ENCODE measurements at places on chromosomes 1 and 21.
A peak's percentile ranks its signal among the peaks of the same experiment; 100 is the strongest.

GRCh38 chr1:87330057-87330884 lies 1.6 kb downstream of the LMO4 start:
- peak; percentile 46 for DNase-seq

- DNase-seq: no peak
Observed at GRCh38 chr1:220385158-220385557, 112.9 kb upstream of the RAB3GAP2 start.

- DNase-seq: no peak
Observed at GRCh38 chr1:203467550-203467921, 8.1 kb upstream of the PRELP start.

DNA sequence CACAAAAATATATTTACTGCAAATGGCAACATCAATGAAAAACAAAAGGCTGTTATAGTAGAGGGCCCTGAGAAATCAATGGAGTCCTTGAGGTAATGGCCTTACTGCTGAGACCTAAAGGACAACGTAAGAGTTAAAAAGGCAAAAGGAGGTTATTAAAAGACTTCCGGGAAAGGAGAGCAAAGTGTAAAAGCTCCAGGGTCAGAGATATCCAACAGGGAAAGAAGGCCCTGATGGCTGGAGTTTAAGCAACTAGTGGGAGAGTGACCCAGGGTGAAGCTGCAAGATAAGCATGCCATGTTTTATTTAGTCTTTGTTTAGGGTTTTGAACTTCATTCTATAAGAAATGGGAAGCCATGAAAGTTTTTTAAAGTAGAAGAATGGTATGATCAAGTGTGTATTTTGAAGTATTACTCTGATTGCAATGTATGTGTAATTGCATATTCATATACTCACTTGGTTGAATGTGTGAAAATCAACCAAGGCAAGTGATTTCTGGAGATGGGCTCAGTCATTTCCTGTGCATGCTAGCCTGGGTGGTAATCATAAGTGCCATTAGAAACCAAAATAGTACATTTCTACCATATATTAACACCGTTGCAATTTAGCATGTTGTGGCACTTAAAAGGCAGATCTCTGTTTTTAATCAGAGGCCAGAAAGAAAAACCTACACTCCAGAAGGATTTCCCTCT lies 5.3 kb upstream of the DPYD start:
- no peak for DNase-seq

DNA sequence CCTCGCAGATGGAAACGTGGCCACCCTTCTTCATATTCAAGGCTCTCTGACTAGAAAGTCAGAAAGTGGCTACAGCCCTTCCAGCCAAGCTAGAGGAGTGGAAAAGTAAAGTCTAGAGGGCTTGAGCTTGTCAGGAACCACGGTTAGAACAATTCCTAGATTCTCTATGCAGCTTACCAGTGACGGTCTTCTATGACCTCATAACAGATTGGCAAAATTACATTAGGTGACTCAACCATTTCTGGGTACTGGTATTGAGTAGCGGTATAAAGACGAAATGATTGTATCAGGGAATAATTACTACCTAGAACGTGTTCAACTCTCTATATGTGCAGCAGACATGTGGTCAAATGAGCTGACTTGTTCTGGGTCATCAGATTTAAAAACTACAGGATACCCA lies 155.0 kb upstream of the RUNX1 start:
- DNase-seq: no peak

- no peak for DNase-seq
Observed at GRCh38 chr21:16358784-16359183, 629.0 kb downstream of the USP25 start.

- DNase-seq: no peak
Observed at GRCh38 chr1:96967311-96967710, 245.7 kb downstream of the PTBP2 start.

- DNase-seq: no peak
Observed at GRCh38 chr21:38211321-38211720, 45.5 kb upstream of the KCNJ15 start.

- no peak for DNase-seq
Observed at GRCh38 chr1:190084552-190084951, 393.1 kb downstream of the BRINP3 start.

- DNase-seq: no peak
Observed at GRCh38 chr1:220817907-220818306, 31.2 kb downstream of the MTARC1 start.

GRCh38 chr1:39266269-39266668 lies 61.8 kb downstream of the MACF1 start:
- no peak for DNase-seq

- no peak for DNase-seq
Observed at GRCh38 chr1:210797422-210797821, 336.5 kb downstream of the KCNH1 start.

- no peak for DNase-seq
Observed at GRCh38 chr1:37294529-37294928, 179.9 kb upstream of the ZC3H12A start.

DNA sequence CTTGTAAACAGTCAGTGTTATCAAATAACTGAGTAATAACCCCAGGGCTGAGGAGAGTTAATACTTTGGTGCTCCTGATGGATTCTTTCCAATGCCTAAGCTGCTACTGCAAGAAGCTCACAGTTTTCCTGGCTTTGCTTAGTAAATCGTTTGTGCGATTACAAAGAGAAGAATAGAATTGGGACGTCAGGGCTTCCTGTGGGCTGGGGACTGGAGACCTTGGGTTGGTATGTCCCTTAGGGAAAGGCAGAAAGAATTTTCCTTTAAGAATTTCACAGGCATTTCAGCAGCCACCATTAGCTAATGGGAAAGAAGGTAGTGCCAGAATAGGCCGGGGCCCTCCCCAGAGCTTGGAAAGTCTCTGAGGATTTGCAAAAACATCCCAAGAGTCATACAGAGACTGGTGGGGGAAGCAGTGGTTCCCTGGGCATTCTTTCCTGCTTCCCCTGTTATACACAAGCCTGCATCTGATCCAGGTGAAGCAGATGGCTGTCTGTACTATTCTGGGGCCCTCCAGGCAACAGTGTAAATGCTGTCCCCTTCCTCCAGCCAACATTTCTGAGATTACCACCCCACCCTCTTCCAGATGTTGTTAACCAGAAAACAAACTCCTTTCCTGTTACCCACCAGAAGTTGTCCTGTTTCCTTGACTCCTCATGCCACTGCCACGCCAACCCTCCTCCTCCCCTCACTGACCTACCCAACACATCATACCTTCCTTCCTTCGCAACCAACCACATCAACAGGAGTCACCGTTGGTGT lies 40.2 kb downstream of the PLXNA2 start:
- no peak for DNase-seq

- peak; percentile 4 for DNase-seq
Observed at GRCh38 chr1:228005511-228006033, 1.2 kb upstream of the WNT3A start.

- DNase-seq: peak; percentile 59
Observed at GRCh38 chr21:28522014-28522799, 470.5 kb downstream of the LTN1 start.

DNA sequence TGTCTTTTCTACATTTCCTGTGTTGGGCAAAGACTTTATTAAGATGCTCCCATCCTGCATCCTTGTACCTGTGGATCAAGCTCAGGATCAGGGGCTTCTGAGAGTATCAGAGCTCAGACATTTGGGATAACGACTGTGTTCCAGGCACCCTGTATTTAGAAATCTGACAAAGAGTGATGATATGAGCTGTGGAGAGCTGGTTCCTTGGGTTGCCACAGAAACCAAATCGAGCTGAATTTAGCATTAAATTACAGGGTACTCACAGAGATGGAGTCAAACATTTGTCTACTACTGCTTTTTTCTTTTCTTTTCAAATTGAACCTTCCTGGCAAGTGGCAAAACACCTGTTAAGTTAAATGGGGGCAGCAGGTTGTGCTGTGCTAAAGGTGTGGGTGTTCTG lies 110.6 kb downstream of the XCL2 start:
- DNase-seq: no peak

GRCh38 chr1:66576645-66577044 lies 42.7 kb downstream of the SGIP1 start:
- DNase-seq: no peak

- DNase-seq: no peak
Observed at GRCh38 chr1:44472620-44473525, 67.8 kb downstream of the RNF220 start.

GRCh38 chr1:56034847-56035481 lies 544.4 kb downstream of the PLPP3 start:
- no peak for DNase-seq

GRCh38 chr1:76136894-76137293 lies 62.3 kb downstream of the ST6GALNAC3 start:
- no peak for DNase-seq

DNA sequence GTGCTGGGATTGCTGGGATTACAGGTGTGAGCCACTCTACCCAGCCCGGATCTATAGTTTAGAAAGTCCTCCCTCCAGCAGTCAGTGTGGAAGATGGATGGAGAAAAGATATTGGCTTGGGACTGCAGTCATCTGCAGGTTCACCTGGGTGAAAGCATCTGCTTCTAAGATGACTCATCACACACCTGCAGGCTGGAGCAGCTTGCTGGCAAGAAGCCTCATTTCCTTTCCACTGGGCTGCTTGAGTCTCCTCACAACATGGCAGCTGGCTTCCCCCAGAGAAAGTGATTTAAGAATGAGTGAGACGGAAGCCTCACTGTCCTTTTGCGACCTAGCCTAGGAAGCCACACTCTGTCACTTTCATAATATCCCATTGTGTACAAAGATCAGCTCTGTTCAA lies 50.0 kb downstream of the FOXO6 start:
- no peak for DNase-seq

DNA sequence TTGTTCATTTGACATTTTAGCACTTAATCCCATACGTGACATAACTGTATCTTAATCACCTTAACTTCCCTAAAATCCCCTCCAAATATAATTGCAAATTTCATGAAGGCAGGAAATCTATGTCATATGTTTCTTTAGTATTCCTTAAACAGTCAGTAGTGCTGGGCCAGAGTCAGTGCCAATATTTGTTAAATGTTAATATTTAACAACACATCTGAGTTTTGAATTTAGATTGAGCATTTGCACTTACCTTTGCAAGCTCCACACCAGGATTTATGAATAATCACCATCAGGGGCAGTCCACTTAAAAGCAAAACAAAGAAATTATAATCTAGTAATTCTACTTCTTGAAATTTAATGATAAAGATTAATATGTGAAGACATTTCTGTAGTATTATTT lies 5.3 kb downstream of the KTI12 start:
- DNase-seq: no peak

DNA sequence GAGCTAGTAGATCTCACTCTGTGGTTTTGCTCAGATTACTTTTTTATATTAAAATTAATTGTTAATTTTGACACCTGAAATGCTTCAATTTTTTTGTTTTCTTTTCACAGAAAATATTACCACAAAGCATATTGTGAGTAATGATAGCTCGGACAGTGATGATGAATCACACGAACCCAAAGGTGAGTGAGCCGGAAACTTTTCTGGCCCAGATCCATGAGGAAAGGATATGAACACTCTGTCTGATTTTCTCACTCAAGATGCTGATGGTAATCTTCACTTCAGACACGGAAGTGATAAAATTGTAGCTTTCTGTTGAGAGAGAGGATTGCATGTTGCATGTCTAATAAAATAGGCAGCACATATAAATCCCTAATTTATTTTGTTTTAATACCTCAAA lies 121.8 kb downstream of the PLA2G4A start:
- no peak for DNase-seq

- DNase-seq: no peak
Observed at GRCh38 chr1:7587773-7588456, 183.2 kb upstream of the VAMP3 start.

GRCh38 chr1:77473690-77474089 lies 191.9 kb downstream of the AK5 start:
- no peak for DNase-seq

- DNase-seq: peak; percentile 38
Observed at GRCh38 chr1:204258213-204259115, 44.7 kb upstream of the GOLT1A start.

DNA sequence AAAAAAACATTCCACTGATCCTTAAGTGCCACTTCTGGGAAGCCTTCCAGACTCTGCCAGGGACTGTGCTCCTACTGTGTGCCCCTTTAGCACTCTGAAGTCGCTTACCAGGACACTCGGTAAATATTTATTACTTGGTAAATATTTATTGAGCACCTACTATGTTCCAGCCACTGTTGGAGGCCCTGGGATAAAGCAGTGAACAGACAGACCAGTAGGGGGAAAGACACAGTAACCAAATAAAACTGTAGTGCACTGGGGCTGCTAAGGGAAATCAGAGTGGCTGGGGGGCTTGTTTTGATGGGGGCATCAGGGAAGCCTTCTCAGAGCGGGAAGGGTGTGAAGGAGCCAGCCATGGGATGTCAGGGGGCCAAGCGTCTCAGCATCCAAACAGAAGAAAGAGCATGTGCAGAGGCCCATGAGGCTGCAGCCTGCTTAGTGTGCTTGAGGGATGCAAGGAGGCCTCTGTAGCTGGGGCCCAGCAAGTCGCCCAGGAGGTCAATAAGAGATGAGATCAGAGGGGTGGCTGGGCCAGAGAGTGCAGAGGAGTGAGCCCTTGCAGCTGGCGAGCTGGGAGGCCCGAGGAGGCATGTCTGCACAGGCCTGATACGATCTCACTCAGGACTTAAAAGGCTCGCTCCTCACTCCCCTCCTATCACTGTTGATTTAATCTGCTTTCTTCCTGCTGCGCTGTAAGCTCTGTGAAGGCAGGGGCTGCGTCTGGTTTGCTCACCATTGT lies 28.6 kb downstream of the KAZN start:
- DNase-seq: peak; percentile 34

DNA sequence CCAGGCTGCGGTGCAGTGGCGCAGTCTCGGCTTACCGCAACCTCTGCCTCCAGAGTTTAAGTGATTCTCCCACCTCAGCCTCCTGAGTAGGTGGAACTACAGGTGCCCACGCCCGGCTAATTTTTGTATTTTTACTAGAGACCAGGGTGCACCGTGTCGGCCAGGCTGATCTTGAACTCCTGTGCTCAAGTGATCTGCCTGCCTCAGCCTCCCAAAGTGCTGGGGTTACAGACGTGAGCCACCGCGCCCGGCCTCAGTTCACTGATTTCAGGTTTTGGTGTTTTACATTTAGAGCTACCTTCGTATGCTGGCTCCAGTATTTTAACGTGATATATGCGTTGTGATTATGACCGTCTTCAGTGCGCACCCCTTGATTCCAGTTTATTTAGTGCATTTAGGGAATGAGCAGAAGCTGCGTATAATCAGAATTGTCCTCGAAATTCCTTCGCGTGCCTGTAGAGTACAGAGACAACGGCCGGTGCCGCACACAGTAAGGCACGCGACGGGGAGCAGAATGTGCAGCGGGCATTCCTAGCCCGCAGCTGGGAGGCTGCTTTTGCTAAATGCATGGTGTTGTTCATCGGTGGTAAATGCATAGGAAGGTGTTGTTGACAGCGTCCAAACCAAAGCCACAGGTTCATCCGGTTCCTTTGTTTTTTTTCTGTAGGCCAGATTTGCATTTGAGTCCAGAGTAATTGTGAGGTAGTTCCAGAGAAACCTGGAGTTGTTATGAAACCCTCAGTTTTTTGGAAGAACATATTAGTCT lies 48.9 kb upstream of the DIP2A start:
- DNase-seq: no peak

DNA sequence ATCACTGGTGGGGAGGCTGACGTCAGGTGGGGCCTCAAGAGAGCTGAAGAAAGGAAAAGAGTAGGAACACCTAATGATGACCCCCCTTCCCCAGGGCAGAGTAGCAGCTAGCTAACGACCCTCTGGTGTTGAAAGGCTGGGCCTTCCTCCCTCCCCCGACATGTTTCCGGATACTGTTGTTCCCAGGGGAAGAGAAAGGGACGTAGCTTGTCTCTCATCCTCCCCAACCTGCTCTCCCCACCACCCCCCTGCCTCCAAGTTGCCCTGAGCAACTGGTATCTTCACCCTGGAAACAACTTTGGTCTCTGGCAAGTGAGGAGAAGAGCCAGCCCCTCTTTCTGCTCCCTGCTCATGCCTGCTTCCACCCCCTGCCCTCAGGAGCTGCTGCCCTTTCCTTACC lies 2.4 kb downstream of the SEMA6C start:
- no peak for DNase-seq

GRCh38 chr1:148263906-148264255 lies 111.8 kb upstream of the NBPF11 start:
- DNase-seq: no peak
